ENCODE measurements at places on chromosomes 7 and 10.

DNA sequence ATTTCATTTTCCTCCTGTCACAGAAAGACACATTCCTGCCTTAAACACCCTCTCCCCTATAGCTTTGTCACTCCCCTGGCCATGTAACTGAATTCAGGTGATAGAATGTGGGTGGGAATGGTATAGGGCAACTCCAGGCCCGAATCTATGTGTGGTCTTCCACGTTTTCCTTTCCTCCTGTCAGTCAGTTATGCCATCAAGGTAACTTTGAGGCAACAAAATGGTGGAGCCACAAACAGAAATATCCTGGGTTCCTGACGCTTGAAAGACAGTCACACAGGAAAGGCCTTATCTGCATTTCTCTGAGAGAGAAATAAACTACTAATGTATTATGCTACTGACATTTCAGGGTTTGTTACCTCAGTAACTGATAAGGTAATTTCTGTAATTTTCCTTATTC is 326.8 kb downstream of the HPSE2 start:
- no peak for DNase-seq

- DNase-seq: no peak
Observed at GRCh38 chr7:37209195-37209594, 239.5 kb downstream of the ELMO1 start.

DNA sequence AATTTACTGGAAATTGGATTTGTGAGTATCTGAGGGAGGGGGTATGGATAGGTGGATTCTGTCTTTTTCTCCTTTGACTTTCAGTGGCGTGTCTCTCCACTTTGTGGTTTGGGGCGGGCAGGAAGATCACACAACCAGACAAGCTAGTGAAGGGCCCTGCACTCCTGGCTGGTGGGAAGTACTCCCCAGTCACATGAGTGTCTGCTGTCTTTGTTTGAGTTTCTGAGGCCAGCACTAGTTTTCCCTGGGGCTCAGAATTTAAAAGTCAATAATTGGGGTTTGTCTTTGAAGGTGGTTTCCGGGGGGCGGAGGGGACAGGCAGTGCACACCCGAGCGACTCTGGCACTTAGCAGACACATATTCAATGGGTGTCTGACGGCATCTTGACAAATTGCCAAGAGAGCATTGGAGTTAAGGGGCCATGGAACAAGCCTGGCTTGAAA is 120.1 kb downstream of the WDFY4 start:
- DNase-seq: no peak

DNA sequence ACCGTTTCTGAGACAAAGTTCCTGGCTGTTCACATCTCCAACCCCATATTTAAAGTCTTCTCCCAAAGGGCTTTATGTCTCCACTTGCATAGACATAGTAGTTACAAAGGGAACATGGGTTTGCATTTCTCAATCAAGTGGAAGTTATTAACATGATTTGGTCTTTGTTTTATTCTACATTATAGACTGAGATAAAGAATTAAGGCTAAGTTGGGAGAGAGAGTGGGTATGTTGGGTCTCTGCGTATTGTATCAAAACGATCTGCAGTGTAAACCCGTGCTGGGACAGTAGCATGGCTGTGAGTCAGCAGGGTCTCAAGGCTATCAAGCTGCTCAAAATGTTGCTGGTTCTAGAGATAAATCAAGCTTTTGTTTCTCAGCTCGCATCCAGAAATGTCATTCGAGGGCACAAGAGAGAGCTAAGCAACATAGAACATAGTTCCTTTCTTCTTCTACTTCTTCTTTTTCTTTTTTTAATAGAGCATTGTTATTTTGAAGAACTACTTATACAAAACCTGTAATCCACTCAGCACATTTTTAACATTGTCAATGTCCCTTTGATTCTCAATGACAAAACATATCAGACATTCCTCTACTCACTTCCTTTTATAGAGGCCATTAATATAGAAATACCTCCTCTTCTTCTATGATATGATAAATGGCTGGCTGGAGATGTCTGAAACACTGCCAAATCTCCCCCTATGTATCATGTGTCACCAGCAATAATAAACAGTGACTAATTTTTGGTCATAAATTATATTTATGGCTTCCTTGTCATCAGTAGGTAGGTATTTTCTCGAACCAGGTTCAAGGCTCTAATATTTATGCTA is 34.5 kb upstream of the RHOBTB1 start:
- peak; percentile 61 for DNase-seq

- no peak for DNase-seq
Observed at GRCh38 chr7:85688712-85689111, 501.9 kb upstream of the SEMA3D start.

DNA sequence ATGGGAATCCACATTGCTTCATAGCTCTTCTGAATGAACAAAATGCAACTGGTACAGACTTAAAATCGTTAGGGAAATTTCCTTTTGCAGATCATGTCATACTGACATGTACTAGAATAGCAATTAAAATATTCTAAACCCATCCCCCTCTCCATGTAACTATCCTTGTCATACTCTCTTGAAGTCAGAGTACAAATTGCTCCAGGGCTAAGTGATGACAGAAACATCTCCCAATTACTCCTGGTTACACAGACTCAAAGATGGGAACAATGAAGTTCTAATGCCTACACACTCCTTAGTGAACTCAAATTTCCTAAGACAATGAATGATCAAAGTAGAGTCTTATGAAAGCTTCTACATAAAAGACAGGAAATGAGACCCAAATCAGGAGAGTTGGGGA is 87.2 kb downstream of the PDE1C start:
- no peak for DNase-seq

DNA sequence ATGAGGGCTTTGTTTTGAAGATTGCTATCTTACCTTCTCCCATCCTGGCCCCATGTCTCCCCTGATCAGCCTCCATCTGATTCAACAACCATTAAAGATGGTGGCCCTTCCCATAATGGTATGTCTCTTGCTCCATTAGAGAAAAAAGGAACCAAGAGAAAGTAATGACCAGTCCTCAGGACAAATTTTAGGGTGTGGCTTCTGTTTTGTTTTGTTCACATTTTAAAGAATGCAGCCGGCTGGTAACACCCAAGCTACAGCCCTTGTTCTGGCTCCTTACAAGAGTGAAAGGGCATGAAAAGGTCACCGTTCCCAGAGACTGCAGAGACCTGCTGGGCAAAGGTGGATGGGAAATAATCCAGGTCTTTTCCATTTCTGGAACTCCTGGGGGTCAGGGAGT is 287.9 kb upstream of the NEBL start:
- no peak for DNase-seq

DNA sequence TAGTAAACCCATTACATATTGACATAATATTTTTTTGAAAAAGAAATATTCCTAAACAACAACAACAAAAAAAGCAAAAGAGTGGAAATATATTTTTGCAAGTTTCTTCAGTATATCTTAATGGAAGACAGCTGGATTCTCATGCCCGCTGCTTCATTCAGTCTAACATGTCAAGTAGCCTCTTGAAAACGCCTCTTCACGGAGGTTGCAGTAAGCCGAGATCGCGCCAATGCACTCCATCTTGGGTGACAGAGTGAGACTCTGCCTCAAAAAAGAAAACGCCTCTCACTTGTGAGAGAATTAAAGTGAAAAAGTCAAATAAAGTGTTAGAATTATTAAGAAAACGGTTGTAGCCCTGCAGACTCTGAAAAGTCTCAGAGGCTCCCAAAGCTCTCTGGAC is 1.3 kb downstream of the CUTC start:
- DNase-seq: no peak

- no peak for DNase-seq
Observed at GRCh38 chr10:132436861-132437410, 39.9 kb downstream of the PWWP2B start.

GRCh38 chr10:70433581-70434280 is 7.8 kb downstream of the NODAL start:
- no peak for DNase-seq

DNA sequence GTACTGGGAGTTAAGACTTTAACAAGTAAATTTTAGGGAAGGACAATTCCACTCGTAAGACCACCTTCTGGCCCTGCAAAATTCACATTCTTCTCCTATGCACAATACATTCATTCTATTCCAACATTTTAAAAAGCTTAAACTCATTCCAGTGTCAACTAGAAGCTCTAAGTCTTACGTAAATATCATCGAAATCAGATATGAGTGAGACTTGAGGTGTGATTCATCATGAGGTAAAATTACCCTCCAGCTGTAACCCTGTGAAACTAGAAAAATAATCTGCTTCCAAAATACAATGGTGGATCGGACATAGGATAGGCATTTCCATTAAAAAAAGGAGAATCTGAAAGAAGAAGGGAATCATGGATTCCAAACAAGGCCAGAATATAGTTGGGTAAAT is 370.3 kb downstream of the CDC14C start:
- no peak for DNase-seq

GRCh38 chr7:12524794-12525386 is 45.6 kb upstream of the SCIN start:
- DNase-seq: peak; percentile 53

DNA sequence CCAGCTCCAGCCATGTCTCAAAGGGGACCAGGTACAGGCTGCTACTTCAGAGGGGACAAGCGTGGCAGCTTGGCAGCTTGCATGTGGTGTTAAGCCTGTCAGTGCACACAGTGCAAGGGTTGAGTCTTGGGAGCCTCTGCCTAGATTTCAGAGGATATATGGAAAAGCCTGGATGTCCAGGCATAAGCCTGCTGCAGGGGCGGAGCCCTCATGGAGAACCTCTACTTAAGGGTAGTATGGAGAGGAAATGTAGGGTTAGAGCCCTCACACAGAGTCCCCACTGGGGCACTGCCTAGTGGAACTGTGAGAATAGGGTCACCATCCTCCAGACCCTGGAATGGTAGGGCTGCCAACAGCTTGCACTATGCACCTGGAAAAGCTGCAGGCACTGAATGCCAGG is 7.7 kb upstream of the NT5C3A start:
- no peak for DNase-seq

DNA sequence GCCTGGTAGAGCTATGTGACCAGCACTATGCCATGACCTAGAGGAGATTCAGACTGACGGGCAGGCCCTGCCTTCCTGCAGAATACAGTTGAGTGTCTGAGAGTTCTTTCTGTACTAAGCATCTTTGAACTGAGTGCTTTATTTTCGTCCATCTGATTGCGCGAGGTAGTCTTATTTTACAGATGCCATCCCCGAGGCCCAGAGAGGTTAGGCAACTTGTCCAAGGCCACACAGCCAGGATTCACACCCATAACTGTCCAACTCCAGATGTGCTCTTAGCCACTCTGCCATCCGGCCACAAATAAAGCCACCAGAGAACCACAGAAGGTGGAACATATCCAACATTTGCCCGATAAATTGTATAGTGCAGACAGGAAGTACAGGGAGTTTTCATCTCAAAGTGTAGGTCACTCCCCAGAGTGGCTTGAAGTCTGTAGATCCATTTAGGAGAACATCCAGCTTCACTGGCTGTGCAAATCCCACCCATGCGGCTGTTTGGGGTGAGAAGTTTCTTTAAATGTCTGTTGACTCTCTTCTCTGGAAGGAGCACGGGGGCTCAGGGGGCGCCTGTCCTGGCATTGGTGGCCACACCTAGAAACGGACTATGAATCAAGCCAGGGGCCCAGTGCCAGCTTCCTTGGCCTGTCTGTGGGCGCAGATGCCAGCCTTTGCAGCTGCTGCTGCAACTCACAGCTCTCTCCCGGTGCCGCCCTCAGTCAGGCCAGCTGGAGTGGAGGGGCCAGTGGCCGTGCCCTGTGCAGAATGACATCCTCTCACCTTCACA is 11.1 kb downstream of the CHST3 start:
- no peak for DNase-seq

GRCh38 chr10:125102246-125102645 is 58.1 kb downstream of the CTBP2 start:
- DNase-seq: no peak

- no peak for DNase-seq
Observed at GRCh38 chr10:34273340-34273739, 541.8 kb downstream of the PARD3 start.

- no peak for DNase-seq
Observed at GRCh38 chr10:38025283-38025682, 14.8 kb downstream of the ZNF33A start.

- no peak for DNase-seq
Observed at GRCh38 chr7:24778543-24779282, 21.4 kb upstream of the GSDME start.

DNA sequence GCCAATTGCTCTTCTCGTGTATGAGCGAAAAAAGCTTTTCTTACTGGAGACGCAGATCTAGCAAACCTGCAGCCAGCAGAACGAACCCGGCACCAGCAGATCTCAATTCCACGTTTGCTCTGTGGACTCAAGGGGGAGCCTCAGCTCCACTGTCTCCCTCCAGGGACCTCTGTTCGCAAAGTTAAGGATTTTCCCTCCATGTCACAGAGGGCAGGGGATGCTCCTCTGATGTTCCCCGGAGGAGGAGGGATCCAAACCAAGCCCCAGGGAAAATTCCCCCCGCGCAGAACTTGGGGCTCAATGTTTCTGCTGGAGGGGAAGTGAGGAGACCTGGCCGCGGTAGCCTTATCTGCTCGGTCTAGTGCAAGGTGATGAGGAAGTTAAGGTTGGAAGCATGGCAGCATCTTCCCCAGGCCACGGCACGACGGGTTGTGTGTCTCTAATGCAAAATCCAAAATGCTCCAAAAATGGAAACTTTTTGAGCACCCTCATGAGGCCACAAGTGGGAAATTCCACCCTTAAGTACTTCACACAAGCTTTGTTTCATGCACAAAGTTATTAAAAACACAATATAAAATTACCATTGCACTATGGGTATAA is 9.0 kb downstream of the IQCE start:
- no peak for DNase-seq

DNA sequence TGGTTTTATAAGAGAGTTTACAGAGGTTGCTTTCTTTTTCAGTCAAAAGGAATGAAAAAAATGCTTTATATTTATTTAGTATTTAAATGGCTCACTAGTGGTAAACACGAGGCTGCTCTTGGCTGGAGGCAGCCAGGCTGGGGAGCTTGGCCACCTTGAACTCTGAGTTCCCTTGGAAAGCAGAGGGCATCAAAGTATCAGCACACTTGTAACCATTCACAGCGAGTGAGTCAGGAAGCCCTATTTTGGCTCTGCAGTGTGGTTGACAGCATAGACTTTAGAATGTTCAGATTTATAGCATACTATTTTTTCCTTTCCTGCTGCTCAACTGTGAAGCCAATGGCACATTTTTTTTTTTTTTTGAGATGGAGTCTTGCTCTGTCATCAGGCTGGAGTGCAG is 51.6 kb downstream of the CYCS start:
- DNase-seq: no peak

- no peak for DNase-seq
Observed at GRCh38 chr7:90797596-90797995, 201.5 kb downstream of the CDK14 start.

GRCh38 chr7:44759246-44759645 is 10.6 kb downstream of the ZMIZ2 start:
- no peak for DNase-seq

GRCh38 chr10:129163531-129163930 is 303.5 kb upstream of the MGMT start:
- DNase-seq: no peak

Measured in COLO829 (cell line).